ENCODE measurements at places on chromosomes 7 and 10.
A peak's percentile ranks its signal among the peaks of the same experiment; 100 is the strongest.

DNA sequence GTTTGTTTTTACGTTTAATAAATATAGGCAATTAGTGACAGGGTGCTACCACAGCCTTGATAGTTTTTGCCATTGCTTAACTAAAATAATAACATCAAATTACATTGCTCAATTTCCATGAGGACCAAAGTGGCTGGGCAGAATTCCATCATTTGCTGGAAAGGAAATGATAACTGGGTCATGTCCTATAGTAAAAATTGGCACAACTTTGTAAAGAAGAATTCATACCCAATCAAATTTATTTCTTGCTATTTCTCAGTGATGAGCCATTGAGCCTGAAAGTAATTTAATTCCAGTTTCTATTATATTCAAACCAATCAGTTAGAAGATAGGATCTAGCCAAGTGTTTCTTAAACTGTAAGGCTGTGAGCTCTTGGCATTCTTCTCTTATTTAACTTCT is 102.2 kb upstream of the CTTNBP2 start:
- no peaks in the 10 kb centered on the region for H3K4me1 ChIP-seq
- H3K27ac ChIP-seq = no peak overlapping the region
- H3K4me3 ChIP-seq = no peak overlapping the region
- H3K27me3 ChIP-seq = no peaks in the 10 kb centered on the region
- H3K36me3 ChIP-seq = no peaks in the 10 kb centered on the region
- DNase-seq = no peak

DNA sequence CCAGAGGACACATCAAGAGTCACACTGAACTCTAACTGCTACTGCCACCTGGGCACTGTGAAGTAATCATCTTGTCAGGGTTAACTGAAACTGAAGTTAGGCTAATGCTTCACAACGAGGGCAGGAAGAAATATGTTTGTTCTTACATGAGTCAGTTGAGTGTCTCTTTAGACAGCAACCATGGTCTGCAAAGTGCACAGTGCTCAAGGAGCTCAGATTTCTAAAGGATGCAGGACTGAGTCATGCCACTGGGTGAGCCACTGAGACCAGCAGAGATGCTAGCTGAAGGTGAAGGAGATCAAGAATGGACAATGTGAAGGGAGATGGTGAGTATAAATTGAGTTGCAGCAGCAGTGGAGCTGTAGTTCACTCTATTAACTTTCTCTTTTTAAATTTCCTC is 76.0 kb upstream of the CTTNBP2 start:
- no peaks in the 10 kb centered on the region for H3K36me3 ChIP-seq
- no peak for DNase-seq
- H3K27me3 ChIP-seq = no peaks in the 10 kb centered on the region
- H3K4me1 ChIP-seq = no peaks in the 10 kb centered on the region
- no peak overlapping the region for H3K4me3 ChIP-seq

GRCh38 chr7:151631570-151631952 is 111.9 kb upstream of the RHEB start:
- peak overlapping the region; percentile 96 for H3K27ac ChIP-seq
- H3K36me3 ChIP-seq = no peaks in the 10 kb centered on the region
- no peaks in the 10 kb centered on the region for H3K27me3 ChIP-seq
- peaks cover 32% of the 10 kb centered on the region for H3K4me1 ChIP-seq

GRCh38 chr7:5284304-5285281 is 1.9 kb downstream of the SLC29A4 start:
- no peaks in the 10 kb centered on the region for H3K4me1 ChIP-seq
- no peak overlapping the region for H3K27ac ChIP-seq
- H3K4me3 ChIP-seq = no peak overlapping the region
- H3K36me3 ChIP-seq = no peaks in the 10 kb centered on the region

- no peaks in the 10 kb centered on the region for H3K36me3 ChIP-seq
- H3K4me1 ChIP-seq = no peaks in the 10 kb centered on the region
- H3K4me3 ChIP-seq = no peak overlapping the region
- H3K27me3 ChIP-seq = no peaks in the 10 kb centered on the region
Measured at GRCh38 chr10:90125456-90126255, 424.3 kb downstream of the KIF20B start.

DNA sequence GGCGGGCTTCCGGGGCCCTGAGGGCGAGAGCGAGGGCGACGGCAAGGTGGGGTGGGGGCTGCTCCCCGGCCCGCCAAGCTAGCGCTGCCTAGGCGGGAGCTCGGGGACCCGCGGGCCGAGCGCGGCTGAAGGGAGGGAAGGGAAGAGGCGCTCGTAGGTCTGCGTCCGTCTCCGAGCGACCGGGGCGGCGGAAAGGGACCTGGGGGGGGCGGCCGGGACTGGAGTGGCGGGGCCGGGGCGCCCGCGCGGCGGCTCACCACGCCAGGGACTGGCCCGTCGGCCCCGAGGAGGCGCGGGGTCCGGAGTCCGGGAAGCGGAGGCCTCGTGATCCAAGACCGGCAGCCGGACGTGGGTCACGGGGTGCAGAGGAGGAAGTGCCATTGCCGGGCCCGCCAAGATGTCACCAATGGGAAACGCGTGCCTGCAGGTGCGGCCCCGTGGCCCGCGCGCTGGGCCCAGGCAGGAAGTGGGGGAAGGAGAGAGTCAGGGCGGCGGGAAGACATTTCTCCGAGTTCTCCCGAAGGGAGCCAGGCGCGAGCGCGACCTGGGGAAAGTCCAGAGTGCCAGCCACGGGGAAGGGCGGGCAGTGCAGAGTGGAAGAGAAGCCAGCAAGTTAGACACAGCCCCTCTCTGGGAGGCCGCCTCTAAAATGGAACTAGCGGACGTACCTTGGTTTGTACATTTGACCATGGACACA is 11.9 kb downstream of the HNRNPF start:
- peak; percentile 84 for DNase-seq
- H3K27ac ChIP-seq = peak overlapping the region; percentile 97

DNA sequence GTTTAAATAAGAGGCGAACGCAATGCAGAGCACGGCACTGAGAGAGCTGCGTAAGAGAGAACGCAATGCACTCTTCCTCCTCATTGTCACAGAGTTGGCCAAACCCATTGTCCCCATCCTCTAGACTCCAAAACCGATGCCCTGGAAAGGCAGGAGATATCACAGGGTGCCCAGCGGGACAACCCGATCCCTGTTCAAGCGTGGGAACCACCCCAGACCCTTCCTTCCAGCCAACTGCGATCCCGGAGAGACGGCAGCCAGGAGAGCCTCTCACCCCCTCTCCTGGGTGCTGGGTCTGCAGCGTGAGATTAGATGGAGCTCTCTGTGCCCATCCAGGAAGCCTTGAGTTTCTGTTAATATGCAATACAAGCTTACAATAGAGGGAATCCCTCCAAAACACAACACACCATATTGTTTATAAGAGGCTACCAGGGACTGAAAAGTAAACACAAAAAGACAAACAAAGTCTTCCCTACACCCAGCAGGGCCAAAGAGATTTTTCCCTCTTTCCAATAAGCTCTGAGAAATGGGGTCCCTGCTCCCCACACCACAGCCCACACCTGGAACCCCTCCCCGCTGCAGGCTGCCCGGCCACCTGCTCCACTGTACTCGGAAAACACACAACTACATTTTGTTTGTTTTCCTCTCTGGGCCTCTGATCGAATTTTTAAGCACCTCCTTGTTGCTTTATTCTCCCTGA is 187.6 kb downstream of the ADARB2 start:
- no peaks in the 10 kb centered on the region for H3K36me3 ChIP-seq
- DNase-seq = no peak
- H3K4me3 ChIP-seq = no peak overlapping the region
- H3K27me3 ChIP-seq = no peaks in the 10 kb centered on the region
